ENCODE measurements at places on chromosomes 12 and 14.
A peak's percentile ranks its signal among the peaks of the same experiment; 100 is the strongest.

- no peak for DNase-seq
Measured at GRCh38 chr14:75835737-75836136, 146.1 kb downstream of the TGFB3 start.

- peak; percentile 54 for DNase-seq
Measured at GRCh38 chr12:49346659-49347310, at the start of gene DNAJC22. DNAJC22 (plus strand) TSS chr12:49346888; CDS start chr12:49348873, 1,985 bp downstream.

DNA sequence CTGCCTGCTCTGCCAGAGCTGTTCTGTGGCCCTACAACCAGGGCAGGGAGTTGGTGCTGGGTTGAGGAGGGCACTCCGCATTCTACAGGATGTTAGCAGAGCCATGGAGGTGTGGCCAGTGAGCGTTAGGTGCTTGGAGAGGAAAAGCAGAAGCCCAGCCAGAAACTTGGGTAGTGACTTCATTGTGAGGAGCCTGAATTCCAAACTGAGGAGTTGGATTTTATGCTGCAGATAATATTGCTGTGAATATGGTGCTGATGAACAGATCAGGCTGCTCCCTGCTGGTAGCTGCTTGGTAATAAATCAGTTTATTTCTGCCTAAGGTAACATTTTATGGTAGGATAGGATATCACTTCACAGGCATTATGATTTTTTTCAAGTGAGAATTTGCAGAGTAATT is 7.1 kb upstream of the CCDC175 start:
- no peak for DNase-seq

GRCh38 chr14:24277071-24277470 is 5.7 kb upstream of the RABGGTA start:
- DNase-seq, result no peak

- no peak for DNase-seq
Measured at GRCh38 chr14:89564286-89564957, 147.4 kb upstream of the FOXN3 start.

GRCh38 chr14:105088812-105089745 is 23.8 kb upstream of the GPR132 start:
- peak; percentile 16 for DNase-seq

DNA sequence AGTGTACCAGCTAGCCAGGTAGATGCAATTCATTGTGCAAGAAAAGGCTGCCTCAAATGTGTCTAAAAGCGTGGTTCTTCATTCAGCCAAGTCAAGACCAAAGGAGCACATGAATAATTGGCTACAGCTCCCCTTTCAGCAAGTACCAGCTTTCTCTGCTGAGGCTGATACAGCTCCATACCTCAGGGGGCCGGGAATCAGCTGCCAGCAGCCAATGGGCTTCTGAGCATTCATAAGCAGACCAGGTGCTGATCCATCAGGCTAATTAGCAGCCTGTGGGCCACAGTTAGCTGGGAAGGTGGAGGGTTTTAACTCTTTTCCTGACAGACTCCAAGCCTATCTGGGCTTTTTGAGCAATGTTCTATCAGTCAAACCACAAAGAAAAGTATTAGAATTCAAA is 264.7 kb downstream of the APAF1 start:
- no peak for DNase-seq

GRCh38 chr12:110548678-110549077 is 34.4 kb downstream of the PPTC7 start:
- DNase-seq, result no peak

DNA sequence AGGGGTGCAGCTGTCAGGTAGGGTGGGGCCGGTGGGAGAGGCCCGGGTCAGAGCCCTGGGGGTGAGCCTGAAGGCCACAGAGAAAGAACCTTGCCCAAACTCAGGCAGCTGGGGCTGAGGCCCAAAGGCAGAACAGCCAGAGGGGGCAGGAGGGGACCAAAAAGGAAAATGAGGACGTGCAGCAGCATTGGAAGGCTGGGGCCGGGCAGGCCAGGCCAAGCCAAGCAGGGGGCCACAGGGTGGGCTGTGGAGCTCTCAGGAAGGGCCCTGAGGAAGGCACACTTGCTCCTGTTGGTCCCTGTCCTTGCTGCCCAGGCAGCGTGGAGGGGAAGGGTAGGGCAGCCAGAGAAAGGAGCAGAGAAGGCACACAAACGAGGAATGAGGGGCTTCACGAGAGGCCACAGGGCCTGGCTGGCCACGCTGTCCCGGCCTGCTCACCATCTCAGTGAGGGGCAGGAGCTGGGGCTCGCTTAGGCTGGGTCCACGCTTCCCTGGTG is 10.5 kb downstream of the MMP14 start:
- DNase-seq, result no peak

DNA sequence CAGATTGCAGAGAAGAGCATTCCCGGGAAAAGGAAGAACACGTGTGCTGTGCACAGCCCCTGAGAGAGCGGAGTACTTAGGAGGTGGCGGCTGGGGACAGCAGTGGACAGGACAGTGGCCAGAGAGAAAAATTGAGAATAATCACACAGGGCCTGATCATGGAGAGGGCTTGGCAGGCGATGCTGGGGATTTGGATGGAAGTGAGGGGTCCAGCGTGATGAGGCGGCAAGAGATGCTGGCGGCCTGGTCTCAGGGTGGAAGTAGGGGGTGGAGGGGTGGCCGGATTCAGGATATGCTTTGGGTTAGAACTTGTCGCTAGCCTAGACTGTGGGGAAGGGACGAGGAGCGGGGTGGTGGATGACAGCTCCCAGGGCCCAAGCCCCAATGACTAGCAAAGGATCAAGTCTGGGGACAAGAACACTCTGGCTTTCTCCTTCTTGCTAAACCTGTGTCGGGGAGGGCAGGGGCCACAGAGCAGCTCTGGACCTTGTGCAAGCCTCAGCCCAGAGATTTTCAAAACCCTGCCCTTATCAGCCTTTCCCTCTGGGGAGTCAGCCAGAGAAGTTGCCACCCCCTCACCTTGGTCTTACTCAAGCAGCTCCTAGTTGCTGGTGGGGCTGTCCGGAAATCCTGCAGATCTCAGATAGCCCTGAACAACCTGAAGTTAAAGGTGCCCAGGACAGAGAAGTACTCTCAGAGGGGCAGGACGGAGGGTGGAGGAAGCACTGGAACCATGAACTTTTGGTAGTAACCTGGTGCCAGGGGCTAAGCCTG is 1.3 kb downstream of the HVCN1 start:
- DNase-seq, result no peak

DNA sequence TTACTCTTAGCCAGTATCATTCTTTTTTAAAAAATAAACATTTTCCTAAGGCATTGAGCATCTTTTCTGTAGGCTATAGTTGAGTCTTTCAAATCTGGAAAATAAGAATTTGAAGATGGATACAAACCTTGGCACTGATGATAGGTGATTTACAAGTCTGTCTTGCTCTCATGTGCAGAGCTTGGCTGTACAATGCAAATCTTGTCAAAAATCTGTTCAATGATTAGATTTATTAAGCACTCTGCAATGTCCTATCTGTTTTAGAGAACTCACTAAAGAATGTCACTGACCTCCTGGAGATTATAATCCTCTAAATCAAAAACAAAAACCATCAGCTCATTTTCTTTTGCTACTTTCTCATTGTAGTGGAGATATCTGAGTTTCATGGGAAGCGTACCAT is 42.8 kb upstream of the AMIGO2 start:
- DNase-seq, result no peak

DNA sequence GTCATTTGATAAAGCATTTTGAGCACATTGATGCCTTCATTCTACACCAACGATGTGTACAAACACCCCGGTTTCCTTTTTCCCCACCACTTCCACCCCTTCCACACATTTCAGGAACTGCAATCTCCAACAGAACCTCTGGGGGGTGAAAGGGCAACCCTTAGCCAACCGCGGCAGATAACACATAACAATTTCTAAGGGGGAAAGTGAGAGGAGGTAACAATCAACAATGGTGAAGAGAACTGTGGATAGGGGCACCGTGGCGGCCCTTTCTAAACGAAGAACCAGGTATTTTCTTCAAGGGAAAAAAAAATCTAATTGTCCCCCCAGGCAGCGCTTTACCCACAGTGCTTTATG is 1.1 kb downstream of the KITLG start:
- peak; percentile 83 for DNase-seq

DNA sequence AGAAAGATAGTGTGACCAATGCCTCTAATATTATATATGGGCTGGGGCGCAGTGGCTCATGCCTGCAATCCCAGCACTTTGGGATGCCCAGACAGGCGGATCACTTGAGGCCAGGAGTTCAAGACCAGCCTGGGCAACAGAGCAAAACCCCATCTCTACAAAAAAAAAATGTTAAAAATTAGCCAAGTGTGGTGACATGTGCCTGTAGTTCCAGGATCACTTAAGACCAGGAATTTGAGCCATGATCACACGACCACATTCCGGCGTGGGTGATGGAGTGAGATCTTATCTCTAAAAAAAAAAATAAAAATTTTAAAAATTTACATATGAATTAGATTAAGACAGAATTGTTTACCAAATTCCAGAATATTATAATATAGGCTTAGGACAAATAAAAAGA is 12.0 kb downstream of the TM7SF3 start:
- no peak for DNase-seq

- DNase-seq, result no peak
Measured at GRCh38 chr14:57061009-57061711, 207.5 kb downstream of the EXOC5 start.

- DNase-seq, result peak; percentile 38
Measured at GRCh38 chr12:103780992-103781391, 60.0 kb downstream of the NT5DC3 start.

DNA sequence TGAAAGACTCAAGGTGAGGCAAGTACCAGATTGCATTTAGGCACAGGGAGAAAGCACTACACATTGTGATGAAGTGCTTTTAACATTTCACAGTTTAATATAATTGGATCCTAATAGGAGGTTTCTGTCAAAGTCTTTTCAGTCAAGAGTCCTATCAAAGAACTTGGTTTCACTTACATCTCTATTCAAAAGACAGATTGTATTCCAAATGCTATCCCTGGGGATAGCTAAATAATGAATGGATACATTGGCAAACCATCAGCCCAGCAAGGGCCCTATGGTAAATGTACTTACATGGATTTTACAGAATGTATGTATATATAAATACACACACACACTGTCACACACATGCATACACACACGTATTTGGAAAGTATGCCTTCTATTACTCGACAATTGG is 655.5 kb upstream of the FLRT2 start:
- DNase-seq, result peak; percentile 98

DNA sequence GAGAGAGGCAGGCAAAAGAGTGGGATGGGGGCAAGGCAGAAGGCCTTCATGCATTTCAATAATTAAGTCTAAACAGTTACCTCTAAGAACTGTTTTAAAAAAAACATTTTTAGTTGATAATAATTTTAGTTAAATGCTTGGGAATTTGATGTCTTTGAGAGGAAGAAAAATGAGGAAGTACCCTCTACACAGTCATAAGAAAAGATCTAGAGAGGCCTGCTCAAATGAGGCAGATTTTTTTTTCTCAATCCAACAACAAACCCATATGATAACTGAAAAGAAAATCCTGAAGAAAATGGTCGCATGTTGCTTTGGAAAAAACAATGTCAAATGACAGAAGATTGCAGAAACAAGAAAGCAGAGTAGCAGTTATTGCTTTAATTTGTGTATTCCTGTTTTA is 25.6 kb downstream of the SINHCAF start:
- no peak for DNase-seq

GRCh38 chr14:99593971-99594841 is 9.8 kb downstream of the CCDC85C start:
- no peak for DNase-seq

GRCh38 chr12:47850153-47851084 is 30.7 kb upstream of the HDAC7 start:
- DNase-seq, result no peak

GRCh38 chr12:89244536-89244935 is 107.8 kb downstream of the DUSP6 start:
- DNase-seq, result peak; percentile 54

GRCh38 chr14:81172353-81172752 is 48.4 kb downstream of the GTF2A1 start:
- DNase-seq, result no peak

DNA sequence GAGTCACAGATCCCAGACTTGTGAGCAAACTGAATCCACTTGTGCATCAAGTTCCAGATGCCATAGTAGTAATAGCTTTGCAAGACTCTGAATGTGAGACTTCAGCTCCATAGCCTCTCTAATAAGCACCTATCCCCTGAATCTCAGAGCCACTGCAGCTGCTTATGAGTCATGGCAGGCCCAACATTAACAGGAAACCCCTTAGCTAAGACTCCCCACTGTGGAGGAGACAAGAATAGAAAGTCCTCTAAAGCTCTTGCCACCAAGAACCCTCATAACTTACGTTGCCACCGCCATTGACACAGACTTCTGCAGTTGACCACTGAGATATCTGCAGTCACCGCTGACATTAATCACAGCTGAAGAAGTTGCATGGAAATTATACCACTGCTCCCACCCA is 62.9 kb upstream of the PDE3A start:
- DNase-seq, result no peak

DNA sequence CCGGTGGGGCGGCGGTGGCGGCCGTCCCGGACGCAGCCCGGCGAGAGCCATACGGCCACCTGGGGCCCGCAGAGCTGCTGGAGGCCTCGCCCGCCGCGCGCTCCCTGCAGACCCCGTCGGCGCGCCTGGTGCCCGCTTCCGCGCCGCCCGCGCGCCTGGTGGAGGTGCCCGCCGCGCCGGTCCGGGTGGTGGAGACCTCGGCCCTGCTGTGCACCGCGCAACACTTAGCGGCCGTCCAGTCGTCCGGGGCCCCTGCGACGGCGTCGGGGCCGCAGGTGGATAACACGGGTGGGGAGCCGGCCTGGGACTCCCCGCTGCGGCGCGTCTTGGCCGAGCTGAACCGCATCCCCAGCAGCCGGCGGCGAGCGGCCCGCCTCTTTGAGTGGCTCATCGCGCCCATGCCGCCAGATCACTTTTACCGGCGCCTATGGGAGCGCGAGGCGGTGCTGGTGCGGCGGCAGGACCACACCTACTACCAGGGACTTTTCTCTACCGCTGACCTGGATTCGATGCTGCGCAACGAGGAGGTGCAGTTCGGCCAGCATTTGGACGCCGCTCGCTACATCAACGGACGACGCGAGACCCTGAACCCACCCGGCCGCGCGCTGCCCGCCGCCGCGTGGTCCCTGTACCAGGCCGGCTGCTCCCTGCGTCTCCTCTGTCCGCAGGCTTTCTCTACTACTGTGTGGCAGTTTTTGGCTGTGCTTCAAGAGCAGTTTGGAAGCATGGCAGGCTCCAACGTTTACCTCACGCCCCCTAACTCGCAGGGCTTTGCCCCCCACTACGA is 716 bp downstream of the RIOX1 start:
- DNase-seq, result peak; percentile 56

DNA sequence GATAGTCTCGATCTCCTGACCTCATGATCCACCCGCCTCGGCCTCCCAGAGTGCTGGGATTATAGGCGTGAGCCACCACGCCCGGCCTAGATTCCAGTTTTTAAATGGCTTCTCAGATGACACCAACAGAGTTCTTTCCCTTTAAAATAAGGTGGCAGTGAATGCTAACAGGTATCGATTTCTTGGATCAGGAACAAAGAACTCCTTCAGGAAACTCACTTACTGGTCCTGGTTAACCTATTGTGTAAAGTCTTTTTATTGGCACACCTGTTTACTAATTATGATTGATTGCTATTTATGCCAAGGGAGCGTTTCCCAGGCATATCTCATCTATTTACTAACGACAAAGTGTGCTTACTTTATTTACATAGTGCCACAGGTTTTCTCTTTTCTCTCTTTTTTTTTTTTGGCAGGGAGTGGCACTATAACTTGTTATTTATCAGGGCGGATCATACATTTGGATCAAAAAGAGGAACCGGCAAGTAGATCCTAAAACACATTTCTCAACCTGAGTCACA is 89.7 kb downstream of the GLT1D1 start:
- peak; percentile 24 for DNase-seq

GRCh38 chr12:58321414-58321813 is 380.0 kb downstream of the ATP23 start:
- no peak for DNase-seq

All from DMS79 treated with DMSO at 0.1 percent for 48 hours (cell line).